ENCODE measurements at places on chromosomes 6 and 20.
A peak's percentile ranks its signal among the peaks of the same experiment; 100 is the strongest.

DNA sequence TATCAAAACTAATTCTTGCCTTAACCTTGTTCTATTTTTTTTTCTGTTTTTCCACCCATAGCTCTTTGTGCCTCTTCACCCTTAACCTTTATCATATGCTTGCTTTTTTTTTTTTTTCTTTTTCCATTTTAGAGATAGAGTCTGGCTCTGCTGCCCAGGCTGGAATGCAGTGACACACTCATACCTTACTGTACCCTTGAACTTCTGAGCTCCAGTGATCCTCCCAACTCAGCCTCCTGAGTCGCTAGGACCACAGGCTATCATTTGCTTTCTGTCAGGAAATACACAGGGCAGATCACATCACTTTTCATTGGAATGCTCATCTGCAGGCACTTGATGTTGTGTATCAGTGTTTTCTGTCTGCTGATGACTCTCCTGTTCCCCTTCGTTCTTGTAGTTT, 33.5 kb downstream of the TMEM170B start:
- DNase-seq: no peak

DNA sequence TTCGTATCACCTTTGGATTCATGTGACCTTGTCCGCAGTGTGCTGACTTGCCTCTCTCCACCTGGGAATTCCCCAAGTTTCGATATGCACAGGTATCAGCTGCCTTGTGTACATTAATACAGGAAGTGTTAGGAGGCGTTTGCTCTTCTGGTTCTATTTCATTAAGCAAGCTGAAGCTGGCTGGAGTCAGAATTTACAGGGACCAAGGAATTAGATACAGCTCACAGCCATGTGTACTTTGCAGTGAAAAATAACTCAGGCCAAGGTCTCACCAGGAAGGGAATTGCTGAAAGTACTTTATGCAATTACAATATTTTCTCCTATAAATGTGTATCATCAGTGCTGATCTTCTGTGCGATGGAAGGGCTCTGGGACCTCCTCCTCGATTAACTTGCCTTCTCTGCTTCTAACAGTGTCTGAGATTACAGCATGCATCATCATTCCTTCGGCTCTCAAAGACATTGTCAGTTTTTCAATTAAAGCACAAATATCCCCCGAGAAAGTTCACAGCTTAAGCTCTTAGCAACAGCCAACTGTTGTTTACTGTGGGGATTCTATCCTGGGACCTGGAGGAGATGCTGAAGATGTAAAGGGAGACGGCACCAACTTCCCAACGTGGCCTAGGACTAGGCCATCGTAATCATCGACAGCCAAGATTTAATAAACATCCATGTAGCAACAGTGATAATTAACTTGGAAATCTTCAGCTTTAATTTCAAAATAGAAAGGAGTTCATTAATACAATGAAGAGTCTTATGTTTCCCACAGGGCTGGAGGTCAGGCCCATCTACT, 13.8 kb upstream of the TIAM2 start:
- DNase-seq: no peak

DNA sequence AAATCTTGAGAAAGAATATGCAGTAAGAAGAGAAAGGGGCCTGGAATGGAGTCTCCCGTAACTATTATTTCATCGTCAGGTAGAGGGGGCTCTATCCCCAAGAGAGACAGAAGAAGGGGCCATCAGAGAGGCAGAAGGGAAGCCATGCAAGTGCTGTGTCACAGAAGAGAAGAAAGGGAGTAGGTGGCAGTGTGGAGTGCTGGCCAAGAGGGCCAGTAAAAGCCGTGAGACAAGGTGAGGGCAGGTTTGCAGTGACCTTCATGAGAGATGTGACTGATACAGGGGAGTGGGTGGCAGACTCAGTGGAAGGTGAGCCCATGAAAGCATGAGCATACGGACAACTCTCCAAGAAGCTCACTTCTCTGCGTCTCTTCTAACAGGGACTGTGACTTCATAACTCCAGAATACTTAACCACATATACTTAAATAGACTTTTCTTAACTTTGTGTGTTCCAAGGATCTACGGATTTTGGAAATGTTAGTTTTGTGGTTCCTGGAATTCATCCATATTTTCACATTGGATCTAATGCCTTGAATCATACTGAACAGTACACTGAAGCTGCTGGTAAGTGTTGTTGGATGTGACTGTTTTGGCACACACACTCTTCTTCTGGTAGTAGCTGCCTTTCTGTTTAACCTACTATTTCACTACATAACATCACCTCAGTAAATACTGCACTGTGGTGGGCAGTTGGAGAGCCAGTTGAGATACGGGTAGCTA, 15.6 kb downstream of the PM20D2 start:
- peak; percentile 42 for DNase-seq

DNA sequence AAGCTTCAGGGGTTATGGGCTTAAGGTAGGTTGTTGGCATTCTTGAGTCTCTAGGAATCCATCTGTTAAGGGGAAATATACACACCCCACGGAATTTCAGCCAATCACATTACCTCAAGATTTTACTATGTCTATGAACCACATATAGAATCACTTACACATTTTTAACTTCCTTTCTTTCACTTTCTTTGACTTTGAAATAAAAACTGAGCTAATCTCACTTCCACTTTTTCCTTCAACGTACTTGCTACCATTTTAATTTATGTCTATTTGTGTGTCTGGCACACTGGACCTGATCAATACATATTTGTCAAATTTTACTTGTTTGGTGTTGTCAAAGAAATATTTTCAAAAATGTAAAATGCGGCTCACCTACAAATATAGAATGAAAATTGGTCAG, 545.4 kb upstream of the JAG1 start:
- DNase-seq: no peak

DNA sequence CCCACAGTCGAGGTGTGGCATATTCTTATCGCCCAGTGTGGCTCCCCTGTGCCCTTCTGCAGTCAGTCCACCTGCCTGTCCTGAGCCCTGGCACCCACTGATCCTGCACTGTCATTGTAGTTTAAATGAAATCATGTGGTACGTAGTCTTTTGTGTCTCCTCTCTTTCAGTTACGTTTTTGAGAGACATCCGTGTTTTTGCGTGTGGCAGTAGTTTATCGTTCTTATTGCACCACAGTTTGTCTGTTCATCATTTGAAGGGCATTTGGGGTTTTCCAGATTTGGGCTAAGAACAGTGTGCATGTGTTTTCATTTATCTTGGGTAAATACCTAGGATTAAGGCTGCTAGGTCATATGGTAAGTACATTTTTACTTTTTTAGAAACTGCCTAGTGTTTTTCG, 49.3 kb downstream of the SPATA2 start:
- DNase-seq: no peak

DNA sequence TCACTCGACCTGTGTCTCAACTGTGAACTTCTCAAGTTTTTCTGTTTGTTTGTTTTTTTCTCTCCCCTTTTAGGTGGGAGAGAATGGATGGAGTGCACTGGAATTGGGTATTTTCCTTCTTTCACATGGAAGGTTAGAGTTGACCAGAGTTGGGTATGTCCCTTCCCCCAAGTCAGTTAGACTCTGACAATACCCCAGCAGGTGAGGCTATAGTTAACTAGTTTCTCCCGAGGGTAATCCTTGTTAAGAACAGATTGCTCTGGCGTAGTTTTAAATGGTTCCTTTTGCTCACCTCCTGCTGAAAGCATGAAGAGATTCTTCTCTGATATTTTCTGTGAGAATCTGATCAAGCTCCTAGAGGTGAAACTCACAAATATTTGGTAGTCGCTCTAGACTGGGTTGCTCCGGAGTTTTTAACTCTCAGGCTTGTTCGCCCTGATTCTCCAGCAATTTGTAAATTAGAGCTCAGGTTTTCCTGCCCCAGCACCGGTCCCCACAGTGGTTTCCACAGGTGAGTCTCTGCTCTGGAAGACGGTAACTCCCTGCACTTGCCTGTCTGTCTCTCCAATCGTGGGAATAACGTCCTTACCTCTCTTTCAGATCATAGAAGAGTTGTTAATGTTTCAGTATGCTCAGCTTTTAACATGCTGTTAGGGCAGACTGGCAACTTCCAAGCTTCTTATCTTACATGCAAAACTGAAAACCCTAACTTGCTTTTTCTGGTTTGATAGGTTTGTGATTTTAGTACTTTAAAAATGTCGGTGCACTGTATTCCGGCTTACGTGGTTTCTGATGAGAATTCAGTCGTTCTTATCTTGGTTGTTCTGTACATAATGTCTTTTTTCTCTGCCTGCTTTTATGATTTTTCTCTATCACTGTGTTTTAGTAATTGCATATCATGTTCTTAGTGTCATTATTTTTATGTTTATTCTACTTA, 111.2 kb upstream of the HIVEP1 start:
- DNase-seq: peak; percentile 64

DNA sequence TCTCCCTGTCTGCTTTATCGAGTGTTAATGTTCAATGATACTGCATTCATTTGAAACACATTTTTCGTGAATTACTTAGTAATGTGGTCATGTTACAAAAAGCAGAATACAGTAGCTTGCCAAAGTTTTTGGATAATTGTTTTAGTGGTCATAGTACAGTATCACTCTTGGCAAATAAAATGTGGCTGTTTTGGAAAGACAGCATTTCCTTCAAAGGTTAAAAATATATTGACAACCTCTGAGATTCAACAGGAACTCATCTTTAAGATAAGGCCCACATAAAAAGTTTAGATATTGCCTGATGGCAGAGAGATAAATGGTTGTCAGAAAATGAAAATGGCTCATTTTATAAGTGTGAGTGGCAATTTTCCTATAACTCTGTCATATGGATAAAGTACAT, 297.7 kb upstream of the MAN1A1 start:
- DNase-seq: no peak

DNA sequence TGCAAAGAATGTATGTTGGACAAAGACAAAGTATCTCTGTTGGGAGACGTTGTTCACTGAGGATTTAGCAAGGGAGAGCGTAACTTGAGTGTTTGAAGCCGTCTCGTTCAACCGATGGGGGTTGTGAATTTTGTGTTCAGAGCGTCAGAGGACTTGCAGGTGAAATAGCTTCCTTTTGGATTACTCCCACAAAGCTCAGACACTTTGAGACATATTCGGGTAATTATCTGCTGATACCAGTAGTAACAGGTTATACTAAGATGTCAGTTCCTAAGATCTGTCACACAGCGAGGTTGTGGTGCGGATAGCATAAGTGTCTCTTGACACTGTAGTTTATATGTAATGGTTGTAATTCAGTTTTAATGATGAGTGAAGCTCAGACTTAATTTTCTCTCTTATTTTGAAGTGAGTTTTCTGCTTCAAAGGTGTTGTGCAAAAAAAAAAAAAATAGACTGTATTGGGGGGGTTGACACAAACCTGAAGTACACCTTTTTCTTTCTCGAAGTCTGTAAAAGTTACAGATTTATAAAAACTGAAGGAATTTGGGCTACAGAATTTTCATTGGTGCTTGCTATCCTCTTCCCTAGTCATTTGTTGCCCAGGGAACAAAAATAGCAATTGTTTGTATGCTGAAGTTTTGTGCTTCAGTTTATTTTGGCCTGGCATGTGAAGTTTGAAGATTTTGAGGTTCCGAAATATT, 1.7 kb downstream of the ASXL1 start:
- DNase-seq: peak; percentile 42

DNA sequence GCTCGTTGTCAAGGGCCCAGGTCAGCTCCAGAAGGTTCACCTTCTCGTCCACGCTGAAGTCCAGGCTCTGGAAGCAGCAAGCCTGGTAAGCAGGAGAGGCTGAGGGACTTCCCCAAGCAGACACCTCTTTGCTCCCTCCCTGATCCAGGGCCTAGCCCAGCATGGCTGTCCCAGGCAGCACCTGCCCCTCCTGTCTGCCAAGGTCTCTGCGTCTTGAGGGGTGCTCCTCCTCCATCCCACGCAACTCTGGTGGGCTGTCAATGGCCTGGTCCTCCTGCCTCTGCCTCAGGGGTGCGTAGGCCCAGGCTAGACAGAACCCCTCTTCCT, 87.1 kb downstream of the NINL start:
- no peak for DNase-seq

DNA sequence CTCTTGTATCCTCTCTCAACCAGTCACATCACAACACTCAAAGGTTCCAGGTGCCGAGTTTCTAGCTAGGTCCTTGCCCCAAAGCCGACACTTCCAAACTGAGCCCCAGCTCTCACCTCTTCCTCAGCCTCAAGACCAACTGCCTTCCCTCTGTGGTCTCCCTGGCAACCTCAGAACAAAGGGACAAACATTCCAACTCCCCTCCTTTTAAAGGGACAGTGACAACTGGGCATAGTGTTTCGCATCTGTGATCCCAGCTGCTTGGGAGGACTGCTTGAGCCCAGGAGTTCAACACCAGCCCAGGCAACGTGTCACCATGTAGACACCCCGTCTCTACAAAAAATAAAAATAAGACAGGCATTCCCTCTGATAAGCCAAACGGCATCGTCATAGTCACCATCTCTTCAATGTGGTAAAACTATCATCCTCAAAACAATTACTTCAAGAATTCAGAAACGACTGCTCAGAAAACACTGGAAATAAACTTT, 11.3 kb downstream of the DIDO1 start:
- DNase-seq: peak; percentile 88

- DNase-seq: no peak
Observed at GRCh38 chr6:124872361-124873065, 89.7 kb upstream of the RNF217 start.

- DNase-seq: no peak
Observed at GRCh38 chr6:91155129-91155785, 568.4 kb upstream of the MAP3K7 start.

DNA sequence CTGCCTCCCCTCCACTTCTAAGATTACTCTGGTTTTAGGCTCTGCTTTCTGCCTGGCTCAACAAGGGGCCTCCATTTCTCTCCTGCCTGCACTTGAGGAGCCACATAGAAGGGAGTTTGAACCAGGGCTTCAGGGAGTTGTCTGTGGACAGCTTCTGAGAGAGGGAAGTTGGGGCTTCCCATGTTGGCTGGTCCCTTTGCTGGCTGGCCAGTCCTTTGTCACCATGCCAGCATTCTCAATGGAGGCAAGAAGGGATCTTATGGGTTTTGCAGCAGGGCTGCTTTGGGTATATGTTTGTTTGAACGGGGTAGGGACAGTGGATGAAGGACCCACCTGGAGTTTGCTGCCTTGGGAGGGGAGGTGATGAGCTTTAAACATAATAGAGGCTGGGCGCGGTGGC, 124.9 kb downstream of the CARMIL1 start:
- no peak for DNase-seq

DNA sequence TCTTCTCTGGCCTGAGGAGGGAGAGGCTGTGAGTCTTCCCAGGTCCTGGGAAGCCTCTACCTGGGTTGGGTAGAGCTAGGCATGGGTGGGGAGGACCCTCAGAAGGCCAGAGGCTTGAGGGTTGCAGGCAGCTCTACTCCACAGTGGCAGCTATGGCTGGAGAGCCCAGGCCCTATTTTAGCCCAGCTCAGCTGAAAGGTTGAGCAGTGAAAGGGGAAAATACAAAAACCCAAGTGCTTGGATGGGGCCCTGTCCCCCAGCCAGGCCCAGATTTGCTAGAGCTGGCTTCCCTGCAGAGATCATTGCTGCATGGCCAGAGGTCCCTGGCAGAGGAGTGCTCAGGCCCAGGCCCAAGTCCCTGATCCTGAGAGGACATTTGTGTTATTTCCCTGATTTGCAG, 45.7 kb downstream of the SUN5 start:
- no peak for DNase-seq

GRCh38 chr6:34360556-34360955, 31.9 kb downstream of the NUDT3 start:
- DNase-seq: no peak

DNA sequence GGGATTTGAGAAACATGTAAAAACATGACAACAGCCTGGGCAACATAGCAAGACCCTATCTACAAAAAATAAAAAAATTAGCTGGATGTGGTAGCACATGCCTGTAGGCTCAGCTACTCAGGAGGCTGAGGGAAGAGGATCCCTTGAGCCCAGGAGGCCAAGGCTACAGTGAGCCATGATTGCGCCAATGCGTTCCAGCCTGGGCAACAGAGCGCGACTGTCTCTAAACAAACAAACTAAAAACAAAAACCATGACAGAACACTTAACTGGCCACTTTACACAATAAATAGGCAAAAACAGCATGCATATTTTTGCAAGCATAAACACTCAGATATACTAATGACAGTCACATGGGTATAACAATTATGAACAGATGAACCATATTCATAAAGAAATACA, 60.0 kb downstream of the SYTL3 start:
- no peak for DNase-seq
